ENCODE measurements at places on chromosomes 5 and 9.

DNA sequence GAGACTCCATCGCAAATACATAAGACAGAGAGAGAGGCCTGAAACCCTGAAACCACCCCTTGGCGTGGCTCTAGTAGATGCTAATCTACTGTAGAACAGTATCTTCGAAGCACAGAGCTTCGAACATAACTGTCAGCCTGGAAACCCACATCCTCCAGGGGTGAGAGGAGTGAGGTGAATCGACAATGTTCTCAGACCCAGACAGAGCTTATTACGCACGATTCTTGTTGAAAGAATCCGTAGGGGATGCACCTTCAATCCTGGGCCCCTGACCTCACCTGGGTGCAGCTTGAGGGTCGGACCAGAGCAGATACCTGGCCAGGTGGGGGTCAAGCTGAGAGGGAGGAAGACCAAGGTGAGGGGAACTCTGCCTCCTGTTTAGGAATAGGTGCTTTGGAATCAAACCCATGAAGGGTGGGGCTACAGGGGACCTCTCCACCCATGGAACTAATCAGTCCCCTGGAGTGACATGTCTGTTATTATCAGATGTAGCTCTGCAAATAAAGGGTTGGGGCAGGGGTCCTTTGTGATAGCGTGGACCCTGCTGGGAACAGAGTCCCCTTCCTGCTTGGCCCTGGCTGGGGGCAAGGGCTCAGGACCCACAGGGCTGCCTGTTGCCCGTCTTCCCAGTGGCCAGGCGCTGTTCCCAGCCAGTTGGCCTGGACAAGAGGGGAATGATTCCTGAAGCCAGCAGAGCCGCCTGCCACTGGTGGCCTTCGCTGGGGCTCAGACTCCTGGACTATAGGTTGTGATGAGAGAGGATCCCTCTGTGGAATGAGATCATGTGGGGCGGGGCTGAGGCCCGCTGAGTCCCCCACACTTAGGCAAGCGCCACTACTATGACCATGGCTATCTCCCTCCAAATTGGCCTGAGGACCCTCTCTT lies 41.2 kb downstream of the DBH start:
- peak; percentile 25 for DNase-seq

GRCh38 chr5:107640568-107640967 lies 30.2 kb downstream of the EFNA5 start:
- no peak for DNase-seq

DNA sequence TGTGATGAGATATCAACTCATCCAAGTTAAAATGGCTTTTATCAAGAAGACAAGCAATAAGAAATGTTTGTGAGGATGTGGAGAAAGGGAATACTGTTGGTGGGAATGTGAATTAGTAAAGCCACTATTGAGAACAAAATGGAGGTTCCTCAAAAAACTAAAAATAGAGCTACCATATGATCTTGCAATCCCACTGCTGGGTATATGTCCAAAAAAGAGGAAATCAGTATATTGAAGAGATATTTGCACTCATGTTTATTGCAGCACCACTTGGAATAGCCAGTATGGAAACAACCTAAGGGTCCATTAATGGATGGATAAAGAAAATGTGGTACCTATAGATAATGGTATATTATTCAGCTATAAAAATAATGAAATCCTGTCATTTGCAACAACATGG lies 25.1 kb downstream of the PPIP5K2 start:
- DNase-seq, result no peak

- DNase-seq, result no peak
Observed at GRCh38 chr5:87122151-87122977, 145.3 kb upstream of the RASA1 start.

- DNase-seq, result no peak
Observed at GRCh38 chr5:159824188-159825161, 91.8 kb upstream of the ADRA1B start.

GRCh38 chr5:77029376-77029885 lies 773 bp upstream of the AGGF1 start:
- no peak for DNase-seq

GRCh38 chr5:133373121-133373870 lies 239.0 kb downstream of the FSTL4 start:
- DNase-seq, result no peak

DNA sequence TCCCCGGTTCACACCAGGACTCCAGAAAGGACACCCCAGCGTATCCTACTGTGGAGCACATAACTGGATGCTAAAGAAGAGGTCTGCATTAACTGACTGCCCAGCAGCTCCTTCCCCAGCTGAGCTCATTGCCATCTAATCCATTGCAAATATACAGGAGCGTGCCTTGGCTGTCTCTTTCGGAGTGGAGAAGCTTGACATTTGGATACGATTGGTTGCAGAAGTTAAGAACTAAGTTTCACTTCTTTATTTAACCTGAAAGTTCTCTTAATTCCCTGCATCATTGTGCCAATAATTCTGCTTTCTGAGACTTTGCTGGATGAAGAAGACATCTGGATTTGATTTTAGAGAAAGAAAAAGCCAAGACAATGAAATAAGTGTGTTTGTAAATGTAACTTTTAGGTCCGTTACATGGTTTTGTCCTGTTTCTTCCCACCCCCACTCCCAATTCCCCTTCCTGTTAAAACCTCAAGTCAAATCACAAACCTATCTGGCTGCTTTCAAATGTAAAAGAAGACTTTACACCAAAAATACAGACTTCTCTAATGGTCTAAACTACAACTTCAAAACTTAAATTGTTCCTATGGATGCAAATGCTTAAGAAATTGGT lies 33.9 kb downstream of the TAS2R1 start:
- no peak for DNase-seq

DNA sequence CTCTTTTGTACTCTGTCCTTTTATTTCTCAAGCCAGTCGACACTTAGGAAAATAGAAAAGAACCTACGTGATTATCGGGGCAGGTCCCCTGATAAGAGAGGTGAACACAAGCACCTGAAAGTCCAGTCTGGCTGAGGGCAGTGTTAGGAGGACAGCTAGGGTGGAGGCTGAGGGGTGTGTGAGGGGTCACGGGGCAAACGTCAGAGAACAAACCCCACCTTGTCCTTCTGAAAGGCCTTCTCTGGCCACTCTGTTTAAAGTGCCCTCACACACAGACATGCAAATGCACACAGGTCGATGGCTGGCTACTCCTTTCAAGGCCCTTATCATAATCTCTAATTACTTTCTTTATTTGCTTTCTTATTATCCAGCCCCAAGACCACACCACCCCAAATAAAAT lies 108.8 kb downstream of the ESM1 start:
- no peak for DNase-seq

- no peak for DNase-seq
Observed at GRCh38 chr5:125484272-125484741, 737.9 kb upstream of the ZNF608 start.

- no peak for DNase-seq
Observed at GRCh38 chr5:40291338-40291737, 388.4 kb upstream of the PTGER4 start.

GRCh38 chr5:74167206-74167929 lies 473.2 kb downstream of the ENC1 start:
- DNase-seq, result no peak

DNA sequence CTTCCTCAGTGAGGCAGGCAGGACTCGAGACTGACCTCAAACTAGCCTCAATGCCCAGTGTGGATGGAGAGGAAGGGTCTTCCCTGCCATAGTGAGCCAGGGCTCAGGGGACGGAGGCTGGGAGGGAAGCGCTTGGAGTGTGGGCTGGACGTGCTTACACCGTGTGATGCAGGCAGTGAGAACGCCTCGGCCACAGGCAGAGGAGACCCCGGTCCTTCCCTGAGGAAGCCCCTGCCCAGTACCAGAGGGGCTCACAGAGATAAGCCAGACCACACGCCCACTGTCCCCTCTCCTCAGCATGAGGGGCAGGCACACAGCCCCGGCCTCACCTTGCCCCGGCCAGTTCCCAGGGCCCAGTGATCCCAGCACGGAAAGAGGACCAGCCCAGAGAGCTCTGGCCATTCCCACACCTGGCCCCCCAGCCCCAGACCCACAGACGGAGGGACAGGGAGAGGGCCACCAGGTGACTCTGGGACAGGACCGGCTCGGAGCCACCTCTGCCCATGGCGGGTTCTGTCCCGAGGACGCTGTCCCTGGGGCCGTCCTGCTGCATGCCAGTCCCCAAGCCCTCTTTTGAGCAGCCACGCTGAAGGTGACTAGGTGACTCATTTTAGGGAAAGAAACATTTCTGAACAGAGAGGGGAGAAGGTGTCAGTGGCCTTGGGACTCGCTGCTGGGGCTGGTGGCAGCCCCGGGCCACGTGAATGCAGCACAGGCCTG lies 6.0 kb upstream of the NSMF start:
- no peak for DNase-seq

DNA sequence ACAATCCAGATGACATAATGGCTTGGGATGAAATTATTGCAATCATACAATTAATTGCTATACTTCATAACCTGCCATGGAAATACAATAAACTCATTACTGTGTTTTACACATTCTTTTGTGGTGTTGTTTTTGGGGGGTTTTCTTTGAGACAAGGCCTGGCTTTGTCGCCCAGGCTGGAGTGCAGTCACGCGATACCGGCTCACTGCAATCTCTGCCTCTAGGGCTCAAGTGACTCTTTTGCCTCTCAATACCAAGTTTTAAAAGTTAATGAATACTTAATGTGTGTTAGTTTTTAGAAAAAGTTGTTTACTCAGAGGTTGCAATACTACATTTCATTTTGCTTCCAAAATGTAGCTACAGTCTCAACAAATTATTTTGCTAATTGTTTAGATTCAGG lies 598.4 kb downstream of the CHSY3 start:
- DNase-seq, result no peak

DNA sequence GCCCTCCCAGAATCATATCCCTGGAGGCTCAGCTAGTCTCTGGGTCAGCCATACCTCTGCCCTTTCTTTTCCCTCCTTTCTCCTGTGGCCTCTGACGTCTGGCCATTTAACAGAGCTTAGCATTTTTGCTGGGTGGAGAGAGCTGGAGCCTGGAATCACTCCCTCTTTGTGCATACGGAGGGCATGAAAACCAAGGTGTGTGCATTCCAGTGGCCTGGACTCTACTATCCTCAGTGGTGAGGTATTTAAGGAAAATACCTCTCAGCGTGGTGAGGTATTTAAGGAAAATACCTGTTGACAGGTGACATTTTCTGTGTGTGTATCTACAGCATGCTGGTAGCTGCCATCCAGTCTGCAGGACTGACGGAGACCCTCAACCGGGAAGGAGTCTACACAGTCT lies 27.5 kb downstream of the TGFBI start:
- no peak for DNase-seq

DNA sequence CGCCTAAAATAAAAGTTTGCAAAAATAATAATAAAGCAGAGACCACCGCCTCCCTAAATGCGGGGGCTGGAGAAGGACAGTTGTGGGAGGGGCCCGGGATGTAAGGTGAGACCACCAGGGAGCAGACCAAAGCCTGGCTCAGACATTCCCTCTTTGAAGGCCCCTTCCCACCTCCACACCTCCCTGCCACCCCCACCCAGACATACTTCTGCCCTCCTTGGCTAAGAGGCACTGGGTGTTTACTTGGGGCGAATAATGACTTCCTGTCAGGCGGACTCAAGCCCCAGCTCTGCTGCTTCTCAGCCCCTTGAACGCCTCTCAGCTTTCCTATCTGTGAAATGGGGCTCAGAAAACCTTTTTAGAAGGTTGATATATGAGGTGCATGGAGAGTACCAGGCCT lies 58.8 kb upstream of the GGTA1 start:
- DNase-seq, result no peak

DNA sequence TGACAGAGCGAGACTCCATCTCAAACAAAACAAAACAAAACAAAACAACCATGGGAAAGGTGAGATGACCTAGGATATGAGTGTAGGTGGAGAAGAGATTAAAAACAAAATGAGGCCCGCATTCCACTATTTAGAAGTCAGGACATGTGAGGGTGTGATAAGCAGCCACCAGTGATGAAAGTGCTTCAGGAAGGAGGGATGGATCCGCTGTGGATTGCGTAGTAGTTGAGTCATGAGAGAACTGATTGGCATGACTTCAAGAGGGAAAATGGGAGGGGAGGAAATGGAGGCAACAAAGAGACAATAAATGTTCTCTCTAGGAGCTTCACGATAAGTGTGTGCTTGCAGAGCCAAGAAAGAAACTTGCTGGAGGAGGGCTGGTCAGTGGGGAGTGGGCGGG lies 367.6 kb downstream of the ARL15 start:
- DNase-seq, result no peak

DNA sequence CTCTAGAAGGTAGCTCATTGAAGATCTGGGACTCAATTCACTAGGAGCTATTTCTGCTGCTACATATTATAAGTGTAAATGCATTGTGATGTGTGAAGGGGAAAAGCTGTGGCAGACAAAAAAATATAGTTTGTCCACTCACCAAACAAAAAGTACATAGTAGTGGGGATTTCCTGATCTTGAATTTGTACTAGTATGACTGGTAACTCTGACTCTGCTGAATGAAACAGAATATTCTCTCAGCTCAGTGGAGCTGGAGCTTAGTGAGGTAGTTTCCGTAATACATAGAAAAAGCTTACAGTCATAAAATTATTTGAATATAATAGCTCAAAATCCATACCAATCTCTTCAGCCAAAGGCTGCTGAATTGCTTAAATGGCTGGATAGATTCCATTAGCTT lies 455.6 kb upstream of the CD180 start:
- DNase-seq, result no peak

DNA sequence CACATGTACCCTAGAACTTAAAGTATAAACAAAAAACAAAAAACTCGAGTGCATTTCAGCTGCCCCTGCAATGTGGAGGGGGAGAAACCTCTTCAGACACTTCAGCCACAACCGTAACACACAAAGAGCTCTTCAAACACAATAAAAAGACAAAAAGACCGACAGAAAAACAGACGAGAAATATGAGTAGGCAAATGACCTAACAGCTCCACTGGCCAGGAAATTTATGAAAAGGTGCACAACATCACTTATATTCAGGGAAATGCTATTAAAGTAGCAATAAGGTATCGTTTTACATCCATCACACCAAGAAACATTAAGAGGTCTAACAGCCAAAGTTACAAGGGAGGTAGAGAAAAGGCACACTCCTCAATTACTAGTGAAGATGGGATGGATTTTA lies 6.2 kb downstream of the ZBED3 start:
- no peak for DNase-seq

DNA sequence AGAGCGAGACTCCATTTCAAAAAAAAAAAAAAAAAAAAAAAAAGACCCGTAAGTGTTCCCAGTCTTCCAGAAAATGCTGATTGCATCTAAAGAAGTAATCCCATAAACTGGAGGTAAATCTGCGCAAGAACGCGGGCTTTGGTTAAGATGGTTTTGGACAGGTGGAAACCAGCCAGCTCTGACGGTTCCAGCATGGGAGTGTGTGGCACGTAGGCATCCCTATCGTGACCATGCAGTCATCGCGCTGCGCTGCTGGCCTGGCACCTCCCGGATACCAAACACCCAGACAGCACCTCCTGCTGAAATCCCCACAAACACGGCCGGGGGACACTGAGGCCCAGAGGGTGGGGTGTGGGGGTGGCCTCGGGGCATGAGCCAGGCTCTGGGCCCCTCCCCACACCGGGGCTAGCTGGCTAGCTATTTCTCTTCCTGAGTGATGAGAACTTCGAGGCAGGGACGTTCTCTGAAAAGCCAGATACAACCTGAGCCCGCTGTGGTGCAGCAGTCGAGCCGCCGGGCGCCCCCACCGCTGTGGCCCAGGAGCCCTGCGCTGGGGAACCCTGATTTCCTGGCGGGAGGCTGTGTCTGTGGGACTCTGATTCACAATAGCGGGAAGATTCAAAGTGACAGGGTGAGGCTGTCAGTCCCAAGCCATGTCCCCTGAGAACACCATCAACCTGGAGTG lies 32.2 kb upstream of the NOTCH1 start:
- DNase-seq, result no peak

All from stimulated activated CD8-positive, alpha-beta memory T cell treated with anti-CD3 and anti-CD28 coated beads, Interleukin-4, amount 100 ng/mL, for 1 hour (primary cell).